ENCODE measurements at places on chromosomes 12 and 14. TPM values are rescaled to one million over a fixed set of nuclear protein-coding genes. Genes with fewer than 3 reads are reported as not detected.
A peak's percentile ranks its signal among the peaks of the same experiment; 100 is the strongest.

DNA sequence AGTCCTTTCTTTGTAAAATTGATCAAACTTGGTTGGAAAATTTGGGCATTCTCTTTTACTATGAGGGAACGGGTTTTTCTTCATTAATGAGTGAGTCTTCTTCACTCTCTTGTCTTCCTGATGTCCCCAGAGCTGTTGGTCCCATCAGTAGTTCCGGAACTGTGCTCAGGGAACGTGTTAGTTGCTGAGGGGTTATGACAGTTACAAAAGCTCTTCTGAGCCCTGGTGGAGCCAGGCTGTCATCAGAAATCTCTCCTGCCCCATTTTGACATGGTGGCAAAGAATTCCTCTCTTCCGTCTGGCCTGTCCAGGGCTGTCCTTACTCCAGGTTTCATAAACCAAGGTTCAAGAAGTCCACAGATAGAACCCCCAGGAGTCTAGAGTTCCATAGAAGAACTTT lies 208.5 kb downstream of the SLC41A2 start:
- no peaks in the 10 kb centered on the region for H3K27me3 ChIP-seq
- no peak overlapping the region for H3K4me3 ChIP-seq

- peaks cover 1% of the 10 kb centered on the region for H3K36me3 ChIP-seq
- no peak overlapping the region for H3K27ac ChIP-seq
- H3K4me3 ChIP-seq: no peak overlapping the region
- no peaks in the 10 kb centered on the region for H3K4me1 ChIP-seq
These were observed 108.2 kb downstream of the PHETA1 start for GRCh38 chr12:111260732-111261131.

DNA sequence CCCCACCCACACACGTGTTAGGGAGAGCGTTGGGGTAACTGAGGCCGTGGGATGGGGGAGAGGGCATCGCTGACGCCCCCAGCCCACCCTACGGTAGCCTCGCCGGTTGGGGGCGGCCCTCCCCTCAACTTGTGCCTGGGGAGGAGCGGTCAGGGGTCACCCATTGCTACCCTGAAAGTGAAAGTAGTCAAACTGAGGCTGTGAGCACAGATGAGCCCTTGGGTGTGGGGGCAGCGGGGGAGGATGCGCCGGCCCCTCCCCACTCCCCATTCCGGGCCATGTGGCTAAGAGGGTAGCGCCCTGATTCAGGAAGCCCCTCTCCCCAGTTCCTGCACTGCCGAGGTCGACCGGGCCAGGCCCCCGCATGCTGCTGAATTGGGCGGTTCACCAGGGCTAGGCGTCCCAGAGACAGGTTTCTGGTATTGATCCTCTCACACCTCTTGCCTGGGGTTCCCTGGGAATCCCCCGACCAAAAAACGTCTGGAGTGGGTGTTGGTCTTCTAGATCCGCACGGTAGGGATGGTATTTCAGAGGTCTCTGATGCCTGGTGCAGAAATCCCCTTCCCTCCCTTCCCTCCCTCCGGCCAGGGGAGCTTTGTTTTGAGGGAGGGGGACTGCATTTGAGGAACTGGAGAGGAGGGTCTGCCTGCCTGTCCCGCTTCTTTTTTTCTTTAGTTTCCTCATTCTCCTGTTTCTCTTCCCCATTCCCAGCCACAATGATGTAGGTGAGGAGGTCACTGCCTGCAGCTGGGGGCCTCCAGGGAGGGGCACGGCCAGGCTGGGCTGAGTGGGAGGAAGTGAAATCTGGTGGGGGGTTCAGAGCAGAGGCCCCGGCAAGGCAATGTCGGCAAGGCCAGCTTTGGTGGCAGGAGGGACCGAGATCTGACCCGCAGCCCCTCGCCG lies 1.0 kb downstream of the SH2B3 start:
- peaks cover 3% of the 10 kb centered on the region for H3K4me1 ChIP-seq
- H3K36me3 ChIP-seq: no peaks in the 10 kb centered on the region
- no peak for DNase-seq
- no peak overlapping the region for H3K27ac ChIP-seq
- no peaks in the 10 kb centered on the region for H3K27me3 ChIP-seq
- peak overlapping the region; percentile 81 for H3K4me3 ChIP-seq

PTPN6 gene
- total RNA-seq: 19.8 TPM

DIP2B gene
- total RNA-seq: 21.6 TPM

DNA sequence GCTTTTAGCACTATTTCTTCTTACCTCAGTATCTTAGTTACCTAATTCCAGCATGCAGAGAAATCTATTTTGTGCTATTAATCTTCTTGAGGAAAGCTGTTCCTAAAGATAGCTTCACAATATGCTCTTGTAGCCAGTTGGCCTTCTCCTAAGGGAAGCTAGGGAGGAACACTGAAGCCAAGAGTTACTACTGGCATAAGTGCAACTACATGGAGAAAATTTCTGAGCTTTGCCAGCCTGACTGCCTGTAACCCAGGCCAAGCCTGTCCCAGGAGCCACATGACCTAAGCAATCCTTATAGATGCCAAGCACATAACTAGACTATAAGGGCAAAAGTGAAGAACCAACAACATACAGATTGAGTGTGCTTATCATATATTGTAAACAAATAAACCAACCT lies 890.2 kb downstream of the FLRT2 start:
- no peaks in the 10 kb centered on the region for H3K27me3 ChIP-seq
- H3K36me3 ChIP-seq: no peaks in the 10 kb centered on the region
- H3K27ac ChIP-seq: no peak overlapping the region

DNA sequence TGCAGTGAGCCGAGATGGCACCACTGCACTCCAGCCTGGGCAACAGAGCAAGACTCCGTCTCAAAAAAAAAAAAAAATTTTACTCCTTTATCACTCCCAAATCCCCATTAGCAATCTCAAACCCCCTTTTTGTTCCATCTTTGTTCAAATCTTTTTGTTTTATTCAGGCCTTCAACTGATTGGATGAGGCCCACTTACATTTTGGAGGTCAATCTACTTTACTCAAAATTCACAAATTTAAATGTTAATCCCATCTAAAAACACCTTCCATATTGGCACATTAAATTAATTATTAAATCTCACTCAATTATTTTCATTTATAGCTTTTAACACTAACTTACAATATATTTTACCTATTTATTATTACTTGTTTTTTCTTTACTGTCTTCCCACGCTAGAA lies 27.0 kb upstream of the TXNRD1 start:
- no peaks in the 10 kb centered on the region for H3K27me3 ChIP-seq
- no peak overlapping the region for H3K27ac ChIP-seq
- DNase-seq: no peak
- H3K4me3 ChIP-seq: no peak overlapping the region
- H3K36me3 ChIP-seq: peaks cover 18% of the 10 kb centered on the region

GRCh38 chr14:35952584-35952983 lies 126.4 kb downstream of the BRMS1L start:
- H3K27ac ChIP-seq: no peak overlapping the region
- H3K36me3 ChIP-seq: no peaks in the 10 kb centered on the region
- H3K4me3 ChIP-seq: no peak overlapping the region
- H3K27me3 ChIP-seq: no peaks in the 10 kb centered on the region
- DNase-seq: no peak
- no peaks in the 10 kb centered on the region for H3K4me1 ChIP-seq

NTS gene
- 5.1 TPM for total RNA-seq

GRCh38 chr14:31947076-31947475 lies 130.0 kb upstream of the ARHGAP5 start:
- no peaks in the 10 kb centered on the region for H3K36me3 ChIP-seq
- peaks cover 9% of the 10 kb centered on the region for H3K4me1 ChIP-seq
- H3K27me3 ChIP-seq: no peaks in the 10 kb centered on the region
- H3K27ac ChIP-seq: no peak overlapping the region

DNA sequence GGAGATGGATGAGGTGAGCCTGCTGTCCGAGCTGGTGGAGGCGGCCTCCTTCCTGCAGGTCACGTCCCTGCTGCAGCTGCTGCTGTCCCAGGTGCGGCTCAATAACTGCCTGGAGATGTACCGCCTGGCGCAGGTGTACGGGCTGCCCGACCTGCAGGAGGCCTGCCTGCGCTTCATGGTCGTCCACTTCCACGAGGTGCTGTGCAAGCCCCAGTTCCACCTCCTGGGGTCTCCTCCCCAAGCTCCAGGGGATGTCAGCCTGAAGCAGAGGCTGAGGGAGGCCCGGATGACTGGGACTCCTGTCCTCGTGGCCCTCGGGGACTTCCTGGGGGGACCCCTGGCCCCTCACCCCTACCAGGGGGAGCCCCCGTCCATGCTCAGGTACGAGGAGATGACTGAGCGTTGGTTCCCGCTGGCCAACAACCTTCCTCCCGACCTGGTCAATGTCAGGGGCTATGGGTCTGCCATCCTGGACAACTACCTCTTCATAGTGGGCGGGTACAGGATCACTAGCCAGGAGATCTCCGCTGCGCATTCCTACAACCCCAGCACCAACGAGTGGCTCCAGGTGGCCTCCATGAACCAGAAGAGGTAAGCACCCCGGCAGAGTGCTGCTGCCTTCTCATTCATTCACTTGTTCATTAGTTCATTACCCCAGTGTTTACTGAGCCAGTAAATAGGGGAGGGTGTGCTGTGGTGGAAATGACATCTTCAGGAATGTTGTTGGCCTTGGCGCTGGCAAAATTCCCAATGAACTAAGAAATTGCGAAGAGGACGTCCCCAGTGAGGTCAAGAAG lies 774 bp upstream of the MANSC4 start:
- peaks cover 30% of the 10 kb centered on the region for H3K36me3 ChIP-seq
- H3K27ac ChIP-seq: no peak overlapping the region
- H3K4me3 ChIP-seq: peak overlapping the region; percentile 83
- H3K27me3 ChIP-seq: no peaks in the 10 kb centered on the region
- peak; percentile 78 for DNase-seq

DNA sequence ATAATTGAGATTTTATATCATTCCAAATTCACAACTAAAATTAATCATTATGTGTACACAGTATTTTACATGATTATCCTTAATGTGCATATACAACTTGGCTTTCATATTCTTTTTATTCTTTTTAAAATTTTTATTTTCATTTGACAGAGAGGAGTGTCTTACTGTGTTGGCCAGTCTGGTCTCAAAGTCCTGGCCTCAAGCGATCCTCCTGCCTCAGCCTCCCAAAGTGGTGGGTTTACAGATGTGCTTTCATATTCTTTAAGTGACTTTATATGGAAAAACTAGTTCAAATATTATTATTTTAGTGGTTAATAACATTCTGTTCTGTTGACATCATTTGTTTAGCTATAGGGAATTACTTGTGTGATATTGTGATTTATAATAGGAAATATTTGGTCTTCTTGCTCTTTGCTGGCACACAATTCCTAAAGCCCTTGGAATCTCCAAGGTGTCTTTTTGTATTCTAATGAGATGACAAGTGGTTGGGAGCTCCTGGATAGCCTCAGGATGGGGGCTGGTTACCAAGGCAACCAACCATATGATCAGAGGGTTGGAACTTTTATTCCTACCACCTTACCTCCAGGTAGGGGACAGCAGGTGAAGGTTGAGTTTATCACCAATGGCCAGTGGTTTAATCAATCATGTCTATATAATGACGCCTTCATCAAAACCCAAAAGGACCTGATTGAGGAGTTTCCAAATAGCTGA lies 16.0 kb upstream of the ZNF410 start:
- no peak overlapping the region for H3K27ac ChIP-seq
- peaks cover 13% of the 10 kb centered on the region for H3K36me3 ChIP-seq
- H3K4me1 ChIP-seq: no peaks in the 10 kb centered on the region
- no peaks in the 10 kb centered on the region for H3K27me3 ChIP-seq
- H3K4me3 ChIP-seq: no peak overlapping the region

DNA sequence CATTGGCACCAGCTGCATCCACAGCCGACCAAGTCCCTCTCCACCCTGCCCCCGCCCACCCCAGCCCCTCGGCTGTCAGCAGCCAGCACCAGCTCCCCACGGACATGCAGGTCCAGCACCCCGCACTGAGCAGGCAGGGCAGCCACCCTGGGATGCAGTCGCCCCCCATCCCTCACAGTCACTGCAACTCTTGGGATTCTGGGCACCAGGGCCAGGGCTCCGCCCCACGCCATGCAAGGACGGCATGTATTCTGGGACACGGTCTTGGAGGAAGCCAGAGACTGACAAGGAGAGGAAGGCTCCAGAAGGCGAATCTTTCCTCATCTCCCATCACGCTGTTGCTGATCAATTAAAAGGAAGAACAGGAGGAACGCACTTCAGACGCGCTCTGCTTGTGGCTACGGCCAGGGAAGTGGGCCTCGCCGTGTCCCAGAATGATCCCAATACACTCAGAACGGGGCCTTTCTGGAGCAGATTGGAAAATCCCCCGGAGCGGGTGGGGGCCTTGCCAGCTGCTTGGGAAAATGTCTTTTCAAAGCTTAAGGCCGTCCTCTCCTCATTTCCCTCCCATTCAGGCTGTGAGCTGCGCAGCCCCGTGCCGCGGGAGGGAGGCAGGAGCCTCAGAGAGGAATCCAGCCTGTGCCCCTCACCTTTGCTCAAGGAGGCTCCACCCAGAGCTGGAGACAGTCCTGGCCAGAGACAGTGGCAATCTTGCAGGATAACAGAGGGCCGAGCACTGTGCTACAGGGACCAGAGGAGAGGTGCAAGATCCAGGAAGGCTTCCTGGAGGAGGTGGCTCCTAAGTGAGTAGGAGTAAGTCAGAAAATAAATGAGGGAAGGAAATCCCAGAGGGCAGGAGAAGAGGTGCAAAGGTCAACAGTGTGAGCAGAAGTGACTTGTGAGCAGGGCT lies 54.1 kb upstream of the DIO3 start:
- no peaks in the 10 kb centered on the region for H3K4me1 ChIP-seq
- no peak overlapping the region for H3K4me3 ChIP-seq

RDH16 gene
- 0.31 TPM for total RNA-seq

PPP2R5E gene
- total RNA-seq: 65.8 TPM

RFC5 gene
- total RNA-seq: 50.4 TPM

- H3K36me3 ChIP-seq: peaks cover 14% of the 10 kb centered on the region
- DNase-seq: no peak
- no peaks in the 10 kb centered on the region for H3K27me3 ChIP-seq
- no peak overlapping the region for H3K27ac ChIP-seq
- no peak overlapping the region for H3K4me3 ChIP-seq
- no peaks in the 10 kb centered on the region for H3K4me1 ChIP-seq
These were observed 7.1 kb downstream of the NR2C1 start for GRCh38 chr12:95066091-95066855.

- DNase-seq: peak; percentile 71
- H3K27ac ChIP-seq: no peak overlapping the region
- H3K27me3 ChIP-seq: no peaks in the 10 kb centered on the region
- H3K4me1 ChIP-seq: peaks cover 5% of the 10 kb centered on the region
These were observed 31.7 kb upstream of the TUBA1C start for GRCh38 chr12:49232940-49233841.

GRCh38 chr14:99633141-99633540 lies 11.8 kb upstream of the HHIPL1 start:
- H3K27me3 ChIP-seq: no peaks in the 10 kb centered on the region
- no peak overlapping the region for H3K27ac ChIP-seq
- H3K36me3 ChIP-seq: no peaks in the 10 kb centered on the region

Measured in H9 (cell line).